Pancreas (tissue), 10 donors: ENCODE measurements at places on chromosomes 2 and 18.

- DNase-seq = no peak
Measured at GRCh38 chr2:27720004-27720551, 51.4 kb upstream of the MRPL33 start.

DNA sequence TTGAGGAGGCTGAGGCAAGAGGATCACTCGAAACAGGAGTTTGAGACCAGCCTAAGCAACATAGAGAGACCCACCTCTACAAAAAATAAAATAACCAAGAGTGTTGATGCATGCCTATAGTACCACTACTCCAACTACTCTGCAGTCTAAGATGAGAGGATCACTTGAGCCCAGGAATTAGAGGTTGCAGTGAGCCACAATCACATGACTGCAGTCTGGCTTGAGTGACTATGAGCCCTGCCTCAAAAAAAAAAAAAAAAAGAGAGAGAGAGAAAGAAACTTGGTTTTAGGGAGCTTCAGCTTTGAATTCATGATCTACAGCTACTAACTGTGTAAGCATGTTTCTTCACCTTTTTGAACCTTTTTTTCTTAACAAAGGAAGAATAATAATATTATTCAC is 119.9 kb downstream of the HNMT start:
- DNase-seq = no peak

GRCh38 chr18:51890762-51891161 is 449.2 kb upstream of the DCC start:
- peak; percentile 68 for DNase-seq

DNA sequence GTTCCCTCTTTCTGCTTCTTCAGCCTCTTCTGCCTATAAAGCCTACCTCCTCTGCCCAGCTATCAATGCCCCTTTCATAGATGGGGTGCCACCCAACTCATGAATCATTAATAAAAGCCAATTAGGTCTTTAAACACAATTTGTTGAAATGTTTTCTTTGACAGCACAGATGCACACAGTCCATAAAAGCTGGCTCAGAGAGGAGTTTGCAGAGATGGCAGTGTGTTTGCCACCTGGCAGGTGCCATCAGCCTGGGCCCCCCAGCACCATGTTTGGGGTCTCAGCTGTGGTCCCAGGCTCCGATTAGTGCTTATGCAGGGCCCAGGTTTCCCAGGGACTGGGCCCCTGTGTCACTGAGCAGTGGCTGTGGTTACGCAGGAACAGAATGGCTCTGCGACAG is 7.9 kb upstream of the MC2R start:
- no peak for DNase-seq

- no peak for DNase-seq
Measured at GRCh38 chr2:241279413-241279812, 36.1 kb downstream of the HDLBP start.

GRCh38 chr2:38617301-38617700 is 14.6 kb upstream of the HNRNPLL start:
- no peak for DNase-seq

- DNase-seq = no peak
Measured at GRCh38 chr2:178397002-178397605, 53.9 kb downstream of the PRKRA start.

GRCh38 chr18:27349284-27349882 is 164.3 kb upstream of the CHST9 start:
- no peak for DNase-seq

DNA sequence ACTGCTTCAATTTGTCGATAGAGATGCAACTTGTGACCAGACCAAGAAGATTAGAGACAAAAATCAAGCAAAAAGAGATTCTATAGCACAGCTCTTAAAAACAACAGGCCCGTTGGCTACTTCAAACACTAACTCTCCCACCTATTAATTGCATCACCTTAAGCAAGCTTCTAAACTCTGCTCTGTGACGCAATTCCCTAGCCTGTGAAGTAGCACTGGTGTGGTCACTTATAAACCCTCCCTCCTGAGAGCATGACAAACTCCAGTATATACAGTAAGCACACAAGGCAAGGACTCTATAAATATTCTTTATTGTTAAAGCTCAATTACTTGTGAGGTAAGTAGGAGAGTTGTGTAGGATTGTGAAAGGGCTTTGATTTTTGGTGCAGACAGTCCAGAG is 72.3 kb downstream of the CMPK2 start:
- no peak for DNase-seq

GRCh38 chr18:76679259-76679658 is 143.1 kb upstream of the ZNF236 start:
- DNase-seq = no peak

GRCh38 chr2:162795312-162795711 is 43.3 kb downstream of the KCNH7 start:
- DNase-seq = no peak

GRCh38 chr18:9404565-9405060 is 70.0 kb downstream of the TWSG1 start:
- no peak for DNase-seq

- peak; percentile 49 for DNase-seq
Measured at GRCh38 chr2:71157124-71157793, 26.8 kb downstream of the MPHOSPH10 start.

DNA sequence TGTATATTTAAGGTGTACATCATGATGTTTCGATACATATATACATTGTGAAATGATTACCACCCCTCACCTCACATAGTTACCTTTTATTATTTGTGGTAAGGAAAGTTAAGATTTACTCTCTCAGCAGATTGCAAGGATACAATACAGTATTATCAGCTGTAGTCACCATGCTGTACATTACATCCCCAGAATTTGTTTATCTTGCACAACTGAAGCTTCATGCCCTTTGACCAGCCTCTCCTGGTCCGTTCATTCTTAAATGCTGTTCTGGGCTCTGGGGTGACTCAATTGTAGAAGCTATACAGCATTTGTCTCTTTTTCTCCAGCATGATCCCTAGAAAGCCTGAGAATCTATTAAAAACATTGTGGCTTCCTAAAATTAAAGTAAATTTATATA is 90.8 kb downstream of the PTPRM start:
- no peak for DNase-seq

DNA sequence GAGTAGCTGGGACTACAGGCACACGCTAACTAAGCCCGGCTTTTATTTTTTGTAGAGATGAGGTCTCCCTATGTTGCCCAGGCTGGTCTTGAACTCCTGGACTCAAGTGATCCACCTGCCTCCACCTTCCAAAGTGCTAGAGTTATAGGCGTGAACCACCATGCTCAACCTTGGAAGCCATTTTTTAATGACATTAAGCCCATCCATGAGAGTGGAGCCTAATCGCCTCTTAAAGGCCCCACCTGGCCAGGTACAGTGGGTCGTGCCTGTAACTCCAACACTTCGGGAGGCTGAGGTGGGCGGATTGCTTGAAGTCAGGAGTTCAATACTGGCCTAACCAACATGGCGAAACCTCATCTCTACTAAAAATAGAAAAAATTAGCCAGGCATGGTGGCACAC is 41.6 kb upstream of the TFCP2L1 start:
- no peak for DNase-seq

GRCh38 chr2:109372614-109373013 is 241.2 kb downstream of the SEPTIN10 start:
- DNase-seq = no peak

DNA sequence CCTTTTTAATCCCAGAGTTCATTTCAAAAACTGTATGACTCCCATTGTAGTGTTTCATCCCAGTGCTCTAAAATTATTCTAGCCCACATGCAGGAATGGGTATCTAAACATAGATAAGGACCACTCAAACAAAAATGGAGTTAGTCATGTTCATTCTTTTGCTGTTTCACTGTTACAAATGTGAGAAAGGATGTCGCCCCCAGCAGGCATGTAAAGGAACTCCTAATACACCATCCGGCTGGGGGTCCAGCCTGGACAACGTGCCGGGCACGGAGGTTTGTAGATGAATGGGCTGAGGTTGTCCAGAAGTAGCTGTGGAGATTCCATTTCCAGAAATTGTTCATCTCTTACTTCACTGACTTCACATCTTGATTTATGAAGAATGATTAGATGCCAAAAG is 101.9 kb upstream of the RAB12 start:
- DNase-seq = no peak

GRCh38 chr2:26767129-26767528 is 3.0 kb downstream of the SLC35F6 start:
- DNase-seq = no peak

DNA sequence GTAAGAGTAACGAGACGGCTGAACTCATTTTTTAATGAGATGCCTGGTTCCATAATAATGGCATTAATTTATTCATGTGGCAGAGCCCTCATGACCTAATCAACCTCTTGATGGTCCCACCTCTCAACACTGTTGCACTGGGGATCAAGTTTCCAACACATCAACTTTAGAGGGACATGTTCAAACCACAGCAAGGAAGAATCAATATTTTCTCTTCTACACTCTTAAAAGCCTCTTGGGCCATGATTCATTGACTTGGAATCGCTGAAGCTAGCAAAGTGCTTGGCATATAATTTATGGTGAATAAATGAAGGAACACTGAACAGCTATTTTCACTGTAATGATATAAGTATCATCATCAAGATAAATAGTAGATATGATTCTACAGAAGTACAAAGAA is 333.0 kb downstream of the TNS1 start:
- no peak for DNase-seq

- no peak for DNase-seq
Measured at GRCh38 chr2:204012072-204012653, 75.6 kb downstream of the ICOS start.

GRCh38 chr2:17223211-17223610 is 295.0 kb downstream of the RAD51AP2 start:
- no peak for DNase-seq

GRCh38 chr18:30358555-30358954 is 684.0 kb downstream of the DSC3 start:
- no peak for DNase-seq

DNA sequence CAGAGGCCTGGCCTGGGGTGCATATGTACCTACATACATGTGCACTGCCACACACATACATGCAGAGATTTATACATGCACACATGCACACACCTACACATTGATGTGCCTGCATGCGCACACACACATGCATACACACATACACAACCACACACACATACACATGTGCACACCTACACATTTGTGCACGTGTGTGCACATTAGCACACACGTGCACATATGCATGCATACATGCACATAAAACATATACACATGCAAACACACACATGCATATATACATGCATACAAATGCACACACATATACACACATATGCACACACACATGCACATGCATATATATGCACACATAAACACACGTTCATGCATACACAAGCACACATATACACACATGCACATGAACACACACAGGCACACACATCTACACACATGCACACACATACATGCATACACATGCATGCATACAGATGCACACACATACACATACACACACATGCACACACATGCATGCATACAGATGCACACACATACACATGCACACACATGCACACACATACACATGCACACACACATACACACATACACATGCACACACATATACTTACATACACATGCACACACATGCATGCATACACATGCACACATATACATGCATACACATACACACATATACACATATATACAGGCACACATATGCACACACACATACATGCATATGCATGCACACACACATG is 23.6 kb upstream of the OTOS start:
- no peak for DNase-seq

DNA sequence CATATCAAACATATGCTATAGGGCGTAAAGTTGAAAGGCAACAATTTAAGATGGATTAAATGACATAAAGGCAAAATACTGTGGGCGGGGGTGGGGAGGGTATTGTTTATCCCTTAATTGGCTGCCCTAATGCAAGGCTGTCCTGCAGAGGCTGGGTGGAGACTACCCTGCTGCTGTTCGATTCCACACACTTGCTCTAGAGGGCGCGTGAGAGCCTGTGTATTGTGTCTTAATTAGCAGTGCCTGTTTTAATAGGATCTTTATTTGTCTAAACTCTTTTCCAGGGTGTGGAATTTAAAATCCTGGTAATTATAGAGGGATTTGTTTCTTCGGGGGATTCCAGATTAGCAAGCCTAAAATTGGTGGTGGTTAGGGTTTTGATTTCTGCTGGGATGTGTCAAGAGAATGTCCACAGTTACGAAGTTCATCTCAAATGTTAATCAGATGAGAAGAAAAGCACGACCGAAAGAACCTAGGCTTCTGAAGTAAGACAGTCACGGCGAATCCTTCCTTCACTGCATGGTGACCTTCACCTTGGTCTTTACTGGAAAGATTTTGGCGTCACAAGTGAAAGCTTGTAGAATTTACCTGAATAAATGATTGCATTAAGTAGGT is 103.5 kb upstream of the MAP3K20 start:
- DNase-seq = no peak

- DNase-seq = no peak
Measured at GRCh38 chr2:74414441-74414840, 7.0 kb downstream of the C2orf81 start.

DNA sequence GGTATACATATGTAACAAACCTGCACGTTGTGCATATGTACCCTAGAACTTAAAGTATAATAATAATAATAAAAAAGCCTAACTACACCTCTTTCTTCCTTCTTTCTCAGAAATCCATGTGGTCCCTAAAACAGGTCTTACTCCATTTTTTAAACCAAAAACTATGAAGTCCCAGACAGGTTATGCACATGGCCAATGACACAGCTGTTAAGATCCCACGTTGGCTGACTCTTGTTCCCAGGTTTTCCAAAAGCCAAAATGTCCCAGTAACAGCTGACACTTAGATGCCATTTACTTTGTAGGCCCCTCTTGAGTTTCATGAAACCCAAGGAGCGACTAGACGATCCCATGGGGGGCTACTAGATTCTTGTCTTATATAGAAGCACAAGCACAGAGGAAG is 97.0 kb downstream of the KCNF1 start:
- DNase-seq = no peak

DNA sequence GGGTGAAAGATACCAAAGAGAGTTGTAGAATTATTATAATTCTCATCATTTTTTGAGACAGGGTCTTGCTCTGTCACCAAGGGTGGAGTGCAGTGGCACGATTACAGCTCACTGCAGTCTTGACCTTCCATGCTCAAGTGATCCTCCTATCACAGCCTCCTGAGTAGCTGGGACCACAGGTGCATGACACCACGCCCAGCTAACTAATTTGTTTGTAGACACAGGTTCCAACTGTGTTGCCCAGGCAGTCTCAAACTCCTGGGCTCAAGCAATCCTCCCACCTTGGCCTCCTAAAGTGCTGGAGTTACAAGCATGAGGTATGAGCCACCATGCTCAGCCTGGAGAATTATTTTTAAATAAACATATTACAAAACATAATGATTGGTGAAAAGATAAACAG is 92.8 kb upstream of the MSH6 start:
- DNase-seq = no peak

GRCh38 chr18:39753178-39753577 is 2187.6 kb upstream of the CELF4 start:
- DNase-seq = no peak

DNA sequence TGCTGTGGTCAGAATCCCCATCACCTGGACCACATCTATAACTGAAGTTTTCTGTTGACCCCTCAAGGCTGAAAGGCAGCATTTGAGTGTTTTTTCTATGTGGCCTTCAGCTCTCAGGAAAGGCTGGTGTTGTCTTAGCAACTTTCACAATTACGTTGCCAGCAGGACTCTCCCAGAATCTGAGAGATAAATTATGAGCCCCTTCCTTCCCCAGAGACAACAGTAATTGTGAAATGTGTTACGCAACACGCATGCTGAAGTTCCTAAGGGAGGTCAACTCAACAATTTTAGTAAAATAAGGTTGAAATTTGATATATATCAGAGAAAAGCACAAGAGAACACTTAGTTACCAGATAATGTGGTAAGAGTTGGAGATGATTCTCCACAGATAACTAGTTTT is 216.5 kb upstream of the SLC8A1 start:
- DNase-seq = no peak

GRCh38 chr2:170404846-170405245 is 226.9 kb downstream of the MYO3B start:
- no peak for DNase-seq

GRCh38 chr18:48129621-48130082 is 199.2 kb upstream of the SMAD2 start:
- no peak for DNase-seq
